GM04504 (cell line): ENCODE measurements at places on chromosomes 7 and 10.
A peak's percentile ranks its signal among the peaks of the same experiment; 100 is the strongest.

DNA sequence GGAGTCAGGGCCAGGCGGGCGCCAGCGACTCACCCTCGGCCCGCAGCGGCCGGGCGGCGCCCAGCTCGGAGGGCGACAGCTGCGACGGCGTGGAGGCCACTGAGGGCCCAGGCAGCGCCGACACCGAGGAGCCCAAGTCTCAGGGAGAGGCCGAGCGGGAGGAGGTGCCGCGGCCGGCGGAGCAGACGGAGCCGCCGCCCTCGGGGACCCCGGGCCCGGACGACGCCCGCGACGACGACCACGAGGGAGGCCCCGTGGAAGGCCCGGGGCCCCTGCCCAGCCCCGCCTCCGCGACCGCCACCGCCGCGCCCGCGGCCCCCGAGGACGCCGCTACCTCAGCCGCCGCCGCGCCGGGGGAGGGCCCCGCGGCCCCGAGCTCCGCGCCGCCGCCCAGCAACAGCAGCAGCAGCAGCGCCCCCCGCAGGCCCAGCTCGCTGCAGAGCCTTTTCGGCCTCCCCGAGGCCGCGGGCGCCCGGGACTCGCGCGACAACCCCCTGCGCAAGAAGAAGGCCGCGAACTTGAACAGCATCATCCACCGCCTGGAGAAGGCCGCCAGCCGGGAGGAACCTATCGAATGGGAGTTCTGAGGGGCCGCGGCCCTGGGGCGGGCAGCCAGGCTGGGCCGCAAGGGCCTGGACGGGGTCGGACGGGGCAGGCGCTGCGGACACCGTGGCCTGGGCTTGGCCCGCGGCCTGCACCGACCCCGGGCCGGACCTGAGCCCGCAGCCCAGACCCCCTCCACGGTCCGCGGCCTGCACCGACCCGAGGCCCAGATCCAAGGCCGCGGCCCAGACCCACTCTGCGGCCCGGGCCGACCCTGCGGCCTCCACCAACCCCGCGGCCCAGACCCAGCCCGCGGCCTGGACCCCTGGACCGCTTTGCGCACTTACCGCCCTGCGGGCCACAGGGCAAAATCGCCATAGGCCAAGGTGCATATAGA is 37.9 kb upstream of the SH2B2 start:
- DNase-seq, result no peak

DNA sequence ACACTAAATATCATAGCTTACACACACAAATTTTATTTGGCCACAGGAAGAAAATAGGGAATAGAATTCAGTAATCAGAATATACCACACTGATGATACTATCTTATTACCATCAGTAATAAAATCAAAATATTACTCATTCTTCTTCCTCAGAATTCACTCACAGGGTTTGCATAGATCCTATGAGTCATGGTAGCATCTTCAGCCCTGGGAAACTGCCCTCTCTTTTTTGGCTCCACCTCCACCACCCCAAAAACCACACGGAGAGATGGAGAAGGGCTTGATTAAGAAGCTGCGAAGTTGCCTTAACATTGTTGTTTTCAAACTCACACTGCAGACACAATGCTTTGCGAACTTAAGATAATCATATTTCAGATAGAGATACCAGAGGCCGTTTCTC is 154.1 kb upstream of the AHR start:
- peak; percentile 52 for DNase-seq

- no peak for DNase-seq
Measured at GRCh38 chr10:122446668-122447423, 7.6 kb upstream of the ARMS2 start.

DNA sequence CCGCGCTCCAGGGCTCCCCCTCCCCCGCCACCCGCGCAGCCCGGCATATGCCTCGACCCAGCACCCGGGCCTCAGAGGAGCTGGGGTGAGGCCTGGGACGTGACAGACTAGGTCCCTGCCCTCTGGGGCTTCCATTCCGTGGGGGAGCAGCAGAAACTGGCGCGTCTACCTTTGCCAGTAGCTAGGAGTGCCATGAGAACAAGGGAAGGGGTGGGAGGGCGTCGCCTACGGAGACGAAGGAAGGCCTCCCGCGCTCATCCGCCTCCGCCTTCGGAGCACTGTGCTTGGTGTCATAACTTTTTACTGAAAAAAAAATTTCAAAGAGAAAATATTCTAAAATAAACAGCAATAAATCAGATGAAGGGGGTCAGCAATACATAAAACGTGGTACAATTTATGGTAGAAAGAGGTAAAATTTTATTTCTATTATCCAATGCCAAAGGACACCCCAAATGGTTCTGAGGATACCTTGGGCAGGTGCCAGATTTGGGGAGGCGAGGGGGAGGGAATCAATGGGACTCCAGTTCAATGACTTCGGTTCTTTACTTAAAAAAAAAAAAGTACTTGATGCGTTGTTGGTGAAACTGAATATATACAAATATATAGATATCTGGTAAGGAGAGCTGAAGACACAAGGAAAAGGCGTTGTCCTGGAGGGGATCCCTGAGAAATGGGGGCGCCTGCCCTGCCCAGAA is 35.1 kb upstream of the GRID1 start:
- DNase-seq, result no peak

GRCh38 chr10:100735087-100735336 is 10.4 kb upstream of the PAX2 start:
- no peak for DNase-seq

GRCh38 chr10:25818751-25819150 is 115.3 kb upstream of the MYO3A start:
- DNase-seq, result no peak

- DNase-seq, result no peak
Measured at GRCh38 chr7:91655656-91656055, 224.8 kb downstream of the MTERF1 start.

- no peak for DNase-seq
Measured at GRCh38 chr7:40983111-40983510, 719.8 kb downstream of the INHBA start.

DNA sequence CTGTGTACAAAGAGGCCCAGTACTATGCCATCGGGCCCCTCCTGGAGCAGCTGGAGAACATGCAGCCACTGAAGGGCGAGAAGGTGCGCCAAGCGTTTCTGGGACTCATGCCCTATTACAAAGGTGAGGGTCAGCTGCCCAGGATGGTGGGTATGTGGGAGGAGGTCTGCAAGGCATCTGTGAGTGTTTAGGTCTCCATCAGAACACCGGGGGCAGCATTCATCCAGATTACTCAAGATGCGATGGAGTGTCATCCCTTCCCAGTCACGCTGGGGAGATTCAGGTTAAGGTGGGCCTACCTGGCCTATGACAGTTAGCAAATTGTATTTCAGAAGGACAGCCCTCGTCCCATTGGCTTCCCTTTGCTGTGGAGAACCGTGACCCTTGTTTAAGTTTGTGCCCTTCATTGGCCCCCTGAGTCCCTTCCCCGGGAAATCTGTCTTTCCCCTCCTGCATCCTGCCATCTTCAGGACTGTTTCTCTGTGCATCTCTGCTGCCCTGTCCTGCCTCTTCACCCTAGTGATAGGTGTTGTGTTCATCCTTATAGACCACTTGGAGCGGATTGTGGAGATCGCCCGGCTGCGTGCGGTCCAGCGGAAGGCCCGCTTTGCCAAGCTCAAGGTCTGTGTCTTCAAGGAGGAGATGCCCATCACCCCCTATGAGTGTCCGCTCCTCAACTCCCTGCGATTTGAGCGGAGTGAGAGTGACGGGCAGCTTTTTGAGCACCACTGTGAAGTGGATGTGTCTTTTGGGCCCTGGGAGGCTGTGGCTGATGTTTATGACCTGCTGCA is 9.8 kb downstream of the KCTD7 start:
- no peak for DNase-seq

DNA sequence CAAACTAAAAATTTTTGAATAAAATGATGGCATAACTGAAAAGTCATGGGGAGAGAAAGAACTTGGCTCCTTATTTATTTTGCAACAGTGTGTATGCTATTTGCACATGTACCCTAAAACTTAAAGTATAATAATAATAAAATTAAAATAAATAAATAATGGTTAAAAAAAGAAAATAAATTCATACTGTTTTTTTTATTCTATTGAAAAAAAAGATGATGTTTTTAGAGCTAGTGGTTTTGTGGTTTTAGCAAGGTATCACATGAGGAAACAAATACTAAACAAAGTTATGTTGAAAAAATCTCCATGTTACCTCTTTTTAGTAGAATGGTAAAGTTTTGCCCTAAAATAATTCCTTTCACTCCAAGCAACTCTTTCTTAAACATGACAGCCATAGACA is 26.2 kb downstream of the TMEM168 start:
- DNase-seq, result no peak

DNA sequence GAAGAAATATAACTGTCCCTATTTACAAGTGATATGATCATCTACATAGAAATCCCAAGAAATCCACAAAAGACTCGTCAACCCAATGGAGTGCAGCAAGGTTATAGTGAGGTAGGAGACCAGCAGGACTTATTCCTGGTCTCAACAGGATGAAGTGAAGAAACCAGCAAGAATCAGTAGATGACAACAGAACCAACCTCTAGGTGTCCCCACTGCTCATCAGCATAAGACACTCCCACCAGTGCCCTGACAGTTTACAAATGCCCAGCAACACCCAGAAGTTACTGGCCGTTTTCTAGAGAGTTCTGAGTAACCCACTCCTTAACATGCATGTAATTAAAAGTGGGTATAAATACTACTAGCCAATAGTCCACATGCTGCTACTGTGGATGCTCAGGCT is 470.5 kb upstream of the LRRTM3 start:
- no peak for DNase-seq

GRCh38 chr10:75470901-75471300 is 39.5 kb downstream of the LRMDA start:
- DNase-seq, result peak; percentile 40

- DNase-seq, result peak; percentile 79
Measured at GRCh38 chr7:130903358-130903974, 169.5 kb upstream of the KLF14 start.

DNA sequence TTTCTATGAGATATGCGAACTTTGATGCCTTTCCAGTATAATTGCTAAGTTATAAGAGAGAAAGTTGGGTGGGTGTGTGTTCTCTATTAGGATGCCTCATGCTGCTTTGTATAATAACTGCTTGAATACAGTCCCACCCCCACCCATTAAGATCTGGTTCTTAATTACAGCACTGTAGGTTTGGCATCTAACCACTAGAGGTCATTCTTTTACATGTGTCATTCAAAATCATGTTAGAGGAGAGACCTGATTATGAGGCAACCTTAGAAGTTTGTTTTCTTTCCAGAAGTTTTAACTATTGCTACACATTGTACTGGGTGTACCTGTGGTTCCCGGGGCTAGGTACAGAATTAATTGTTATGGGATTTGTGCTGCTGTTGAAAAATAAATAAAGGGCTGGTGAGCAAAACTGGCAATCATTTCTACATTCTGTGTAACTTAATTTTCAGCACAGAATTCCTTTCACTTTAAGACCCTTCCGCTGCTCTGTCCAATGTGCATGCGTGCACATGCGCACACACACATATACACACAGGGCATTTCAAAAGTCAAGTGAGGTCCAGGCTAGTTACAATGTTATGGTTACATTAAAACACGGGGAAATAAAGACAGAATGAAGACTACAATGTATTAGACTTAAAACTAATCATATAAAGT is 1156.3 kb downstream of the SORCS3 start:
- DNase-seq, result no peak

DNA sequence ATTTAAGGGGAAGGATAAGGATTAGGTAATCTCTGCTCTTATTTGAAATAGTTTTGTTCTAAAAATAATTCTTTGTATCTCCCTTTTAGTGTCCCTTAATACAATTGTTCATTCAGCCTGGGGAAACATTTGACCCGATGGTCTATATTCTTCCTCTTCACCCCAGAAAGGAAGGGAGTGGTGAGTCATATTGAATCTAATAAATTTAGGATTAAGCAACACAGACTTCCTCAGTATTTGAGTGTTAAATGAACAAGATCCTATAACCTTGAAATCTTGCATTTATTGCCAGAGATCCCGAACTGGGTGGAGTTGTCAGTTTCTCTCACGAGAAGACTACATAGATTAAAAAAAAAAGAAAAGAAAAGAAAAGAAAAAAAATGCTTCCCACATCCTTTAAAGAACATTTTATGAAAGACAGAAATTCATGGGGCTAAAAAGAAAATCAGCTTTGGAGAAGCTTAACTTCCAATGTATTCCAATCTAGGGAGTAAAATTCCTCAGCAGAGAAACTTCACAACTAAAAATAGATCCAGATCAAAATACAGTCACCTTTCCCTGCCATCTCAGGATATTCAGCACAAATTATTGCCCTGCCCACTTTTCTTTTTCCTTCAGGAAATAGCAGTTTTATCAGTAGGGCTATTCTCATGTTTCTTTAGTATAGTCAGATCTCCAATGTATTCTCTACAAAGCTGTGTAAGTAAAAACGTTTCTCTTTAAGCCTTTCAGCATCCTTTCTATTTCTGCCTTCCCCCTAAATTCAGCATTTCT is 82.2 kb downstream of the SEMA3D start:
- peak; percentile 35 for DNase-seq

- DNase-seq, result no peak
Measured at GRCh38 chr10:71975871-71976725, 11.9 kb downstream of the CHST3 start.

- peak; percentile 7 for DNase-seq
Measured at GRCh38 chr10:93680412-93681047, 21.9 kb downstream of the FRA10AC1 start.

DNA sequence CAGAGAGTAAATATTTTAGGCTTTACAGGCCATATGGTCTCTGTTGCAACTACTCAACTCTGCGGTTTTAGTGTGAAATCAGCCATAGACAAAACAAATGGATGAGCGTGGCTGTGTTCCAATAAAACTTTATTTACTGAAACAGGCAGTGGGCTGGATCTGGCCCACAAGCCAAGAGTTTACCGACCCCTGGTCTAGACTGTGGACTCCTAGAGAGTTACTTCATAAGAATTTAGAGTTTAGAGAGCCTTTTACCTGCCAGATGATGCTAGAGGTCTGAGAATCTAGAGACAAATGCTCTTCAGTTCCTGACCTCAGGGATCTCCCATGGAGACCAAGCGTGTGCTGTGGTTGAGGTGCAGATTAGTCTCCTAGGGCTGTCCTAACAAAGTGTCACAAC is 174.8 kb downstream of the PTEN start:
- DNase-seq, result no peak

DNA sequence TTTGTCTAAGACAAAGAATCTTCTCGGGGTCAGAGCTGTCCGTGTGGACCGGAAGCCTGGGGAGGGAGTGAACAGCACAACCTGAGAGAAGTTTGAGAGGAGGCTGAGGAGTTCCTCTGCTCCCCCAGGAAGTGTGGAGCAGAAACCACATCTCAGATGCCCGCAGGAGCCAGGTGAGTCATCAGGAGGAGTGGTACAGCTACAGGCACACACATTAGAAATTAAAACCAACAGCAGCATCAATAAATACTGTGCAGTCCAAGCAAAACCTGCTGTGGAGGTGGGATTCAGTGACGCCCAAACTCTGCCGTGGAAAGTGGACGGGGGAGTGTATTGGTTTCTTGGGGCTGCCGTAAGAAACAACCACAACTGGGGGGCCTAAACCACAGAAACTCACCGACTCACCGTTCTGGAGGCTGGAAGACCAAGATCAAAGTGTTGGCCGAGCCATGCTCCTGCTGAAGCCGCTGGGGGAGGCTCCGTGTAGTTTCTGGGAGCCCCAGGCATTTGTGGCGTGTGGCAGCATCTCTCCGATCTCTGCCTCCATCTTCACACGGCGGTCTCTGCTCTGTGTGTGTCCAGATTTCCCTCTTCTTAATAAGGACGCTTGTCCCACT is 31.2 kb upstream of the GARS1 start:
- no peak for DNase-seq
